ENCODE measurements at places on chromosomes 4 and X.

DNA sequence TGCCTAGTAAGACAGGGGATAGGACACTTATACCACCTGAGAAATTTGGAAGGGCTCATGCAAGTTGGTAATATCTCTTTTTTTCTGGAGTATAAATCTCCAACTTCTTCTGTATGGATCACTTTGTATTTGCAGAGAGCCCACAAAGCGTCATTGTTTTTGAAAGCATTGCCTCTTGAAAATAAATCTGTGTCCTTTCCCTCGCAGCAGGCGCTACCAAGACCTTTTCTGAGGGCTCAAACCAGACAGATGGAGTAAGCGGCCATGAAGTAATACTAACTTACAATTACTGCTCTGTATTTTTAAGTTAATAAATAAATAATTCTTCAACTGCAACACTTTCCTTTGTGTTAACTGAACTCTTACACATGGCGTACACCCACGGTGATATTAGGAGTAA lies 56.0 kb upstream of the FBXW7 start:
- DNase-seq = no peak

- no peak for DNase-seq
Observed at GRCh38 chr4:17619416-17620105, 5.1 kb downstream of the MED28 start.

GRCh38 chr4:154422152-154422551 lies 69.4 kb downstream of the DCHS2 start:
- DNase-seq = no peak

GRCh38 chr4:3385711-3386420 lies 55.9 kb upstream of the HGFAC start:
- DNase-seq = no peak

DNA sequence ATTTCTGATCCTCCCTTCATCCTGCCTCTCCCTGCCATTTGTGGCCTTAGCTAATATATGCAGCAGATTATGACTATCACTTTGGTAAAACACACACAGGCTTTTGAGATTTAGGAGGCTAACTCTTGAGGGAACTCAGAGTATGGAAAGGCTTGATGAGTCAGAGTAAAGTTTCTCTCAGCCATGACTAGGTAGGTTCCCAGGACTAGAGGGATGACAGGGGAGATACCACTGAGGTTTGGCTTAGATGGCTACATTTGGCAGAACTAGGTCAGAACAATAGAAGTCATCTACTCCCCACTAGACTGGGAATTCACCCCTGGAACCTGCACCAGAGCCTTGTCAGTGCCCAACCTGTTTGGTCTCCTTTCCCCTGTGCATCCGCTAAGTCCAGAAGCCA lies 585.7 kb downstream of the TLL1 start:
- no peak for DNase-seq

DNA sequence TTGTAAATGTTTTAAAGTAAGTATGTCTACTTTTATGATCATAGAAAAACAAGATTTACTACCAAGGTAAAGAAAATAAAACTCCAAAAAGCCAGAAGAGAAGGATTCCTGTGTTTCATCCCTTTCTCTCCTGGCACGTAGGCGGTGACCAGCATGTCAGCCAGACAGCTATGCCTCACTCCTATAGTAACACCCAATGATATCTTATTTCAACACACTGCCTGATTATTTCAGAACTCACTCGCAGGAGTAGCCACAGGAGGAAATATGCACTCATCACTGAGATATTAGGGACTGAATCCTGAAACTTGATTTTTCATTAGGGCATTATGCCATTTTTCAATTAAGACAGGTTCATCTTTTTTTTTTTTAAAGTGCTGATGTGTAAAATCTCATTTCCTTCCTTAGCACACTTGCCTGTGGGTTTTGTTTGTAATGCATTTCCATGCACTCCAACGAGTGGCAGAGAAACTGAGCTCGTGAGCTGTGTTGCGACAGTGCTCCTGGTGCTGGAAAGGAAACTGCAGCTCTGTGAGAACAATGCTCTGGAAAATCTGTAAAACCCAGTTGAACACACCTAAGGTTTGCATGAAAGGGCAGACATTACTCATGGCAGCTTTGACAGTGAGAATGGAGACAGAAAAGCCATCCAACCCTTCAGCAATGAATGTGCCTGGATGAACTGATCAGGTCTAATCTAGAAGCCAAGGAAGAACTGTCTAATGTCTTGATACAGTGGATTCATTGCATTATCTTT lies 18.2 kb downstream of the RAI2 start:
- no peak for DNase-seq

DNA sequence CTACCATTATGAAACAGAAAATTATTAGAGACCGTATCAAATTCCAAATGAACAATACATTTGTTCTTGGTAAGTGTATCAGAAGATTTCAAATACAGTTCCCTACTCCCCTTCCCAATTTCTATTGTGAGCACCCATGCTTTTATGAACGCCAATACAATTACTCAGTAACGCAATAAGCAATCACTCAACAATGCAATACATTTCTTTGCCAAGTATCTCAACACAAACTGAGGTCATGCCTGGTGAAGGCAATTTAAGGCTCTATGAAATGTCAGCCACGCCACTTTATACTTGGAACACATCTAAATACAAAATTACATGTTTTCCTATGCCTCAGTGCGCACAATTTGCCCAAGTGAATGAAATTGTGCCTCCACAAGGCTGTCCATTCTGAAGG lies 712 bp downstream of the PNPLA4 start:
- DNase-seq = no peak

DNA sequence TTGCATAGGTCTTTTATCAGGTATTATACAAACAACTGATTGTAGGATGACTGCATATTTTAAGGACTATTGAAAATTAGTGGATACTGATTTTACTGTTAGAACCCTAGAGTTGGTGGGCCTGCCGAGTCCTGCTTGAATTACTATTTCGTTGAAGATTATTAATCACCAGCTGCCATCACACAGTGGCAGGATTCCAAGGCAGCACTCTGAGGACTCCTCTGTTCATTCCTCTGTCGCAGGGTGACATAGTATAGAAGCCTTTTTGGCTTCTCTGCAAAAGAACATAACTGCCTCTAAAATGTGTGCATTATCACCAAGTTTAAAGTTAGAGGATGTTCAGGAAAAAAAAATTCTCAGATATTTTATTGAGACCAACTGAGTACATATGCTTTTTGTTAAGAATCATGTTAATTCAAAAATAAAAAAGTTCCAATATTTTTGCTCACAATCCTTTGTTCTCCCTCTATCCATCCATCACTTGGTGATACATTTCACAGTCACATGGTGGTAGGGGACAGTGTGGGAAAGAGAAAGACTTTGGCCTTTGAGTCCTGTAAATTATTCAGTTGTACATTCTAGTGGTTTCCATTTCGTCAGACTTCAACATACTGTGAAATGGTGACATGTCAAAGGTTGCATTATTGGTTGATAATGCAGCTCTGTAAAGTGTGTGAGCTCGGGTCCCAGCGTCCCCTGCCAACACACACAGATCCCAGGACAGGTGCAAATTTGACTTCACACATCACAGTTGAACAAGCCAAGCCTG lies 332.5 kb downstream of the GRID2 start:
- DNase-seq = no peak

GRCh38 chrX:646796-647195 lies 16.2 kb downstream of the SHOX start:
- DNase-seq = no peak

GRCh38 chrX:136585262-136585661 lies 53.2 kb downstream of the VGLL1 start:
- DNase-seq = no peak

- no peak for DNase-seq
Observed at GRCh38 chr4:139838811-139839210, 173.2 kb downstream of the MGST2 start.

DNA sequence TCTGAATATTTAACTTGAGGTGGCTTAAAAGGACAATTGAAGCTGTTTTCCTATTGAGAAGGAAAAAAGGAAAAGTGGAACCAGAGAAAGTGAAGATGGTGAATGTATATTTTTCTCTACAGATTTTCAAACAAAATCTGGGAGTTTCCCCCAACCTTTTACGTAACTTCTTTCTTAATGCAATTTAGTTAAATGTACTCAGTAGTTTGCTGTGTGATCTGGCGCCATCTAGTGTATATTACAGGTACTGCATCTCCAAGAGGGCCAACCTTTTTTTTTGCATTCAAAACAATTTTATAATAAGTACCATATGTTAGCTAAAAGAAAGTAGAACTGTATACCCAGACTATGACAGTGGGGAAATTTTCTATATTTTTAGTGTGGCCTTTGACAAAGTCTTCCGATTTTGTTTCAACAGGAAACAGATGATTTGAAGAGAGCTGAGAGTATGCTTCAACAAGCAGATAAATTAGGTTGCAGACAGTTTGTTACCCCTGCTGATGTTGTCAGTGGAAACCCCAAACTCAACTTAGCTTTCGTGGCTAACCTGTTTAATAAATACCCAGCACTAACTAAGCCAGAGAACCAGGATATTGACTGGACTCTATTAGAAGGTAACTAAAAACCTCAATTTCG lies 82.0 kb downstream of the PLS3 start:
- no peak for DNase-seq

GRCh38 chrX:123830309-123830708 lies 29.5 kb upstream of the XIAP start:
- DNase-seq = no peak

DNA sequence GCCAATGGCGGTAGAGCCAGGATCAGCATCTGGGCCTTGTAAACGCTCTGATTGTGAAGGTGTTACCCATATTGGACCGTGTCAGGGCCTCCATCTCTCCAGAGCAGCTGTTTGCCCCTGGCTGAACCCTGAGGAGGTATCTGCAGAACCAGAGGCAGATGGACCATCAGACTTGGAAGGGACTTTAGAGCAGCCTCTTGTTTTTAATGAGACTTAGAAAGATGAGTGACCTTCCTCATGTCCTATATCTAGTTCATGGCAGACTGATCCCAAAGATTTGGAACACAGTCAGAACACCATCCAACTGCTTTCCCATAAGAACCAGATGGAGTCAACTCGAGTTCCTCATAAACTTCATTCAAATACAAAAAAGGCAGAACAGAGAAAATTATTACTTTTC lies 135.1 kb upstream of the MSX1 start:
- no peak for DNase-seq

GRCh38 chrX:34655501-34656455 lies 1.3 kb downstream of the TMEM47 start:
- no peak for DNase-seq

GRCh38 chrX:38896724-38897298 lies 95.6 kb downstream of the MID1IP1 start:
- no peak for DNase-seq

Measured in C1 segment of cervical spinal cord (tissue), 14 donors.